PC-3 (cell line): ENCODE measurements at places on chromosomes 5 and 9. TPM values are rescaled to one million over a fixed set of nuclear protein-coding genes. Genes with fewer than 3 reads are reported as not detected.

Gene OR1L8
- total RNA-seq: not detected in 2 replicates

Gene OR1Q1
- total RNA-seq: not detected in 2 replicates

Gene HAPLN1
- total RNA-seq: 7.8 and 11.2 TPM in 2 replicates

Gene ZNF618
- 4.2 and 5.8 TPM in 2 replicates for total RNA-seq

Gene RAB3C
- total RNA-seq: not detected in 2 replicates

Gene SV2C
- total RNA-seq: not detected in 2 replicates

Gene UGT3A2
- total RNA-seq: not detected in 2 replicates

Gene RAPGEF6
- total RNA-seq: 9.7 and 9.8 TPM in 2 replicates

Gene EQTN
- not detected in 2 replicates for total RNA-seq

Gene CTXN3
- total RNA-seq: not detected in 2 replicates

Gene PDGFRB
- 0.12 and 0.66 TPM in 2 replicates for total RNA-seq

- no peak overlapping the region for H3K4me3 ChIP-seq
- H3K27ac ChIP-seq: no peak overlapping the region
- H3K4me1 ChIP-seq: no peaks in the 10 kb centered on the region
- no peaks in the 10 kb centered on the region for H3K27me3 ChIP-seq
Observed at GRCh38 chr5:128241051-128241695, 157.6 kb downstream of the SLC12A2 start.

DNA sequence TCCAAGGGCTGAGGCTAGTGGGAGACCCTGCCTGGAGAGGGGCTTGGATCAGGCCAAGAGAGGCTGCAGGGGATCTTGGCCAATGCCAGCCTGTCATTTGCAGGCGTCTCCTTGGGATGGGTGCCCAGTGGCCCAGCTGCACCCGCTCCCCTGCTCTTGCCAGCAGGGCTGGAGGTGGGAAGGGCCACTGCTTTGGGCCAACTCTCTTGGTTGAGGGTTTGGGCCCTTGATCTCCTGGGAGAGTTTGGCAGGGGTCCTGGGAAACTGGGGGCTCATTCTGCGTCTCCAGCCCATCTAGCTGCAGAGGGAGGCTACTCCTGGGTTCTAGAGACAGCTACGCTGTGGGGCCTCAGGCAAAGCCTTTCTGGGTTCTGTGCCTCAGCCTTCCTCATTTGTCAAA lies 10.5 kb downstream of the PSD2 start:
- H3K27me3 ChIP-seq: peaks cover 18% of the 10 kb centered on the region
- no peak for DNase-seq
- no peaks in the 10 kb centered on the region for H3K36me3 ChIP-seq
- no peak overlapping the region for H3K27ac ChIP-seq
- no peaks in the 10 kb centered on the region for H3K4me1 ChIP-seq

DNA sequence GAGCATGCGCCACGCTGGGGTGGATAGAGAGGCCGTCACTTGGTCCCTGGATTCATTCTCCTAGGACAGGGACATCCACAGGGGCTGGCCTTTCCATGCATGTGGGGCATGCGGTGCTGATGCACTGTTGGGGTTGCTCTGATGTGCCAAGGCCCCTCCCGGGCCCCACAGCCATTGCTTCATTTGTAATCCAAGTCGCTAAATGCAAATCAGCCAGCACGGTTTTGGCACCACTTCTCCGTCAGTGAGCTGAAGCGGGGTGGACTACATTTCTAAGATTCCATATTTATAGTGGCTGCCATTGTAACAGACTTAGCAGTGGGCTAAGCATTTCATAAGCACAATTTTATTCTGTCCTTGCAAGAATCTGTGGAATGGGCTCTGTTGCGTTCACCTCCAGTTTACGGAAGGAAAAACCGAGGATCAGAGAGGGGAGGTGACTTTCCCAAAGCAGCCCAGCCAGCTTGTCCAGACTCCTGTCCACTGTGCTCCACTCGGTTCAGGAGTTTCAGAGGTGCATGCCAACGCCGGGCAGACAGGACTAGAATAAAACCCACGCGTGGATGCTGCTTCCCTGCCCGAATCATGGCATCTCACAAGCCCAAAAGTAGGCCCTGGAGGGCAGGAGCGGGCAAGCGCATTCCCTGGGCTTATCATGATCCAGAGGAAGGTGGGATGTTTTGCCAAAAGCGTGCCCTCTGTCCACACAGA lies 102.6 kb upstream of the COL5A1 start:
- no peak overlapping the region for H3K4me3 ChIP-seq
- no peak overlapping the region for H3K27ac ChIP-seq
- no peaks in the 10 kb centered on the region for H3K27me3 ChIP-seq
- no peak for DNase-seq
- peaks cover 8% of the 10 kb centered on the region; the same call in 1 of the 2 replicates for H3K4me1 ChIP-seq

DNA sequence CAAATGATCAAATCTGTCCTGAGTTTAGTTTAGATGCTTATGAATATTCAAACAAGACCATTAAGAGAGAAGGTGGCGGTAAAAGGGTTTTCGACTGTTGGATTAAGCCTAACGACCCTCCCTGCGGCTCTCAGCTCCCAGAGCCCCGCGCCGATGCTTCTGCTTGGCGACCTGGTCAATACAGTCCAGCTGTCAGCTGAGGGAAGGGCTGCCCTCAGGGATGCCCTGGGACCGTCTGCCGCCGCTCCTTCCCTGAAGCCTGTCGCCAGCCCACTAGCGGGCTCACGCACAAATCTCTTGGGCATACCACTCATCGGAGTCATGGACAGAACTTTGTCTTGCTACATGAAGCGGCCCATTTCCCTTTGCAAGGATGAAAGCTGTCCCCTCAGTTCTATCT lies 136.6 kb upstream of the RAPGEF1 start:
- H3K36me3 ChIP-seq: no peaks in the 10 kb centered on the region
- H3K27ac ChIP-seq: peak overlapping the region; percentile 8; the same call in 1 of the 2 replicates
- H3K27me3 ChIP-seq: no peaks in the 10 kb centered on the region
- peaks cover 15% of the 10 kb centered on the region for H3K4me1 ChIP-seq
- no peak overlapping the region for H3K4me3 ChIP-seq

DNA sequence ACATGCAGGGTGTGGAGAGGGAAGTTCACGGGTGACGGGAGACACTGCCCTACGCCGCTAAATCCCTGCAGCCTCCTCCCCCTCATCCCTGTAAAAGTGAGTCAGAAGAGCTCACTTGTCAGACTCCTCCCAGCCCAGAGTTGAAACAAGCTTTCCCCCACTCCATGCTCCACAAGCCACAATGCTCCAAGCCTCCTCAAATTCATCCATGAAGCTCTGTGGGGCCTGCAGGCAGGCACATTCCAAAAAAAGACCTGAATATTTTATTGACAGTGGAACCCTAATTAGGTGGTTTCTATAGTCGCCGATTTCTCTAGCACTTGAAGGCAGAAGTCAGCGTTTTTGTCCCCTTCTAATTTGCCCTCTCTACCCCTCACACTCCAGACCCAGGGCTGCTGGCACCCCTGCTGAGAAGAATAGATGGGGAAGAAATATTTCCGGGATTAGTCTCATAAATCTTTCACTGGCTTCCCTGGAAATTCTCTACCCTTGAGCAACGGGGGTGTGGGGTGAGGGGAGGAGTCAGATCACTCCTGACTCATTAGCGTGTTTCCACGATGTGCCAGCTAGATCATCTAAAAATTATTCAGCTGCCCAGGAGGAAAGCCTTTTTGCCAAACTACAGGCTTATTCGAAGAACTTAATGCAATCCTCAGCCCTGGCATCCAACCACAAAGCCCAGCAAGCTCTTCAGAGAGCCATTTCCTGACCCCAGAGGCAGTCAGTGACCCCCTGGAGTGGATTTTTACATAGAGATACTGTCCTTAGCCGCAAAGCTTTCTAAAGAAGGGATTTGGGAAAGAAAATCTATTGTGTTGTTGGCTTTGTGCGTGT lies 97.1 kb downstream of the ENC1 start:
- peak overlapping the region; percentile 49 for H3K4me3 ChIP-seq
- H3K4me1 ChIP-seq: peaks cover 52% of the 10 kb centered on the region
- DNase-seq: peak; percentile 92

GRCh38 chr5:131328536-131329285 lies 64.9 kb downstream of the CDC42SE2 start:
- no peak overlapping the region for H3K4me3 ChIP-seq
- peaks cover 17% of the 10 kb centered on the region for H3K4me1 ChIP-seq
- H3K27me3 ChIP-seq: no peaks in the 10 kb centered on the region

DNA sequence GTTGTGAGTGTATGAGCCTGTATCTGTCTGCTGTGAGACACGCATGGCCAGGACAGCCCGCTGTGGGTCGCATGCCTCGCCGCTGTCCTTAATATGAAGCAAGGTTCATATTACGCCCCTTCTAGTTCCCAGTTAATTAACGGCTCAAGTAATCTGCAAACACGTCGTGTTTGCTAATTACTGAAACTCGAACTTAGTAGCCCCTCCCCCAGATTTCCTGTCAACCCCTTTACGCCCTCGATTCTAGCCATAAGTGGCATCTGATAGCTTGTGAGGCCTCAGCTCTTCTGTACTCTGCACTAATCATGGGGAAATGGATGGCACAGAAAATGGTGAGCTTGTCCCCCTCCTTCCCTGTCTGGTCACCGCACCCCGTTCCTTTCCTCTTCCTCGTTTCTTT lies 116.9 kb upstream of the OTULINL start:
- peaks cover 39% of the 10 kb centered on the region for H3K4me1 ChIP-seq
- peak overlapping the region; percentile 90 for H3K27ac ChIP-seq
- no peak for DNase-seq
- H3K27me3 ChIP-seq: no peaks in the 10 kb centered on the region

- no peaks in the 10 kb centered on the region; the same call in 1 of the 2 replicates for H3K36me3 ChIP-seq
- no peak overlapping the region for H3K4me3 ChIP-seq
- DNase-seq: peak; percentile 94
- peaks cover 19% of the 10 kb centered on the region for H3K4me1 ChIP-seq
- no peaks in the 10 kb centered on the region for H3K27me3 ChIP-seq
Observed at GRCh38 chr9:83962165-83962564, 17.9 kb downstream of the HNRNPK start.

- DNase-seq: no peak
- H3K4me3 ChIP-seq: no peak overlapping the region
- H3K36me3 ChIP-seq: no peaks in the 10 kb centered on the region
- H3K27me3 ChIP-seq: no peaks in the 10 kb centered on the region
- peaks cover 3% of the 10 kb centered on the region; the same call in 1 of the 2 replicates for H3K4me1 ChIP-seq
- no peak overlapping the region for H3K27ac ChIP-seq
Observed at GRCh38 chr9:4243877-4244812, 55.7 kb downstream of the GLIS3 start.

DNA sequence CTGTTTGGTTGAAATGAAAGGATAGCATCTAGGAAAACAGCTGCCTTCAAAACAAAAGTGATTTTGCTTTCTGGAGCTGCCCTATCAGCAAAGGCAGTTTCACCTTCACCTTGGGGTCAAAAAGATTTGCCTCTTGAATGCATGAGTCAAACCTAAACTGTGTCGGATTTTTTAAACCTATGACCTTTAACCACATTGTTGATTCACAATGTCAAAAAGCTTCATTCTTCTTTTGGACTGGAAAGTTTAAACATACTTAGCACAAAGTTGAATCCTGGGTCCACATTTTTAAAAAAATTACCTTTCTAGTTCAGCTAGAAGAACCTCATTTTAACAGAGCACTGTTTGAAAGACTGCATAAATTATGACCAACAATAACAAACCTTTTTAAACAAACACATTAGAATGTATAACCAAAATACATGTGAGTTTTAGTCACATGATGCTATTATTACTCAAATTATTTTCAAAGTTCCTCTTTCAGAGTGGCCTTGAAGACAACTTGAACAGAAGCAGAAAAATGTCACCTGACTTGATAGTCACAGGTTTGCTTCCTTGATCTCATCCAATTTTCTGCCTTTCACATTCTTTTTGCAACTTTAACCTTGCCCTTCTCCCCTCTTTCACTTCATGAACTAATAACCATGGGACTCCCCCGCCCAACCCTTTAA lies 109.7 kb upstream of the LHFPL2 start:
- no peaks in the 10 kb centered on the region for H3K27me3 ChIP-seq
- no peaks in the 10 kb centered on the region for H3K36me3 ChIP-seq
- no peak overlapping the region for H3K4me3 ChIP-seq
- no peak overlapping the region for H3K27ac ChIP-seq
- no peak for DNase-seq

DNA sequence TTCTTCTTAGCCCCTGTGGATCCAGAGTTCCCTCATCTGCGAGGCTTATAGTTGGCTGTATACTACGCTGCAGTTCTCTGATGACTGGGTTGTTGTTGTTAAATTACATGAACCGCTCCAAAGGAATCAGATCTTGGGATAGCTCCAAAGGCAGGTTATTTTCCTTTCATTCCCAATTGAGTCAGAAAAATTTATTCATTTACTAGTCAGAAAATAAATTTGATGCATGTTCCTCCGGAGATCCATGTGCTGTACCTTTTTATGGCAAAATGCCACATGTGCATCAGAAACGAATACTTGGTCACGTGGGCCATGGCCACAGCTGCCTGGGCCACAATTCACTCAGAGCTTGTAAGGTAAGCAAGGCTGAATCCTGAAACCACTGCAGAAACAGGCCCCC lies 304.0 kb downstream of the NR2F1-AS1 start:
- peak; percentile 60 for DNase-seq
- H3K4me3 ChIP-seq: no peak overlapping the region
- H3K27me3 ChIP-seq: no peaks in the 10 kb centered on the region

GRCh38 chr9:18338042-18338441 lies 135.9 kb upstream of the ADAMTSL1 start:
- H3K36me3 ChIP-seq: no peaks in the 10 kb centered on the region
- H3K27ac ChIP-seq: no peak overlapping the region
- H3K4me3 ChIP-seq: no peak overlapping the region
- no peaks in the 10 kb centered on the region for H3K27me3 ChIP-seq

DNA sequence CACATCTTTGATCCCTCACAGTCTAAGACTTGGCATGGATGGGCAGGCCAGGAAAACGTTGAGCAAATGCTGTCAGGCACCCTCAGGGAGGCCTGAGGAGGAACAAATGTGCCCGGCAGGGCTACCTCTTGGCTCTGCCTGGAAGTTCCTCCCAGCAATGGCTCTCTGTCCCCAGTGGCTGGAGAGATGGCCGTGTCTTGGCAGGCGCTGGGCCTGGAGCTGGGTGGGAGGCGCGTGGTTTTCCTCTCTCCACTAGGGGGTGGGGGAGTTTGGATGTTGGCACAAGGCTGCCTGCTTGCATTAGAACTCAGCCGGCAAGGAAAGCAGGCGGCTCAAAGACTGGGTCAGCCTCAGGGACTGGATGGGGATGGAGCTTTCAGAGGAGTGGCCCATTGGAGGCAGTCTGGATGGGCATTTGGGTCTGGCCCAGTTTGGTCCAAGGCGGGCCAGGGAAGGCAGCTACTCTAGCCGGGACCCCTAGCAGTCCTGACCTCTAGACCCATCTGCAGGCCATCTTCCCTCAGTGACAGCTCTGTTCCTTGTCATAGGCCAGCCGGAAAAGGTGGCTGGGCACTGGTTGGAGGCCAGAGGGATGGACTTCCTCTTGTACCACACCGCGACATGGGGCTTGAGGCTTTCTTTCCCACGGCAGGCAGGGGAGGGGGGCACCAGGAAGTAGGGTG lies 68.2 kb upstream of the STC2 start:
- H3K27ac ChIP-seq: no peak overlapping the region
- no peaks in the 10 kb centered on the region for H3K4me1 ChIP-seq
- H3K4me3 ChIP-seq: no peak overlapping the region
- H3K27me3 ChIP-seq: no peaks in the 10 kb centered on the region
- DNase-seq: no peak
- no peaks in the 10 kb centered on the region; the same call in 1 of the 2 replicates for H3K36me3 ChIP-seq

- H3K4me1 ChIP-seq: no peaks in the 10 kb centered on the region
- DNase-seq: no peak
- no peak overlapping the region for H3K27ac ChIP-seq
Observed at GRCh38 chr9:77375956-77376532, 198.7 kb downstream of the VPS13A start.

DNA sequence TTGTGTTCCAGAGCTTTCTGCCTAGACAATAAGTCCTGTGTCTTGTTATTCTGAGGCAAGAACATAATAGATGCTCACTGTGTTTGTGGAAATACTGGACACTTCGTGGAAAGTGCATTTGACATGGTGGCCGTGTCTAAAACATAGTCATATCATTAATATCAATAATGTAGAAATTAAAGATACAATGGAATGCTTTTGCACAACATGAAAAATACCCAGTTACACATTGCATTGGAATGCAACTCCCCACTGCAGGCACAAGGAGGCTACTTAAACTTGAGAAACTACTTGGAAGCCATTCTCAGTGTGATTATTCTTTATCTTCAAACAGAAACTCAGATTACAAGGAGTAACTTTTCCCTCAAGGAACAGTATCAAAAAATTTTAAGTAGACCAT lies 145.3 kb upstream of the ZNF462 start:
- peaks cover 31% of the 10 kb centered on the region for H3K4me1 ChIP-seq
- H3K4me3 ChIP-seq: peak overlapping the region; percentile 24; the same call in 1 of the 2 replicates
